ENCODE measurements at places on chromosomes 3 and 15. TPM values are rescaled to one million over a fixed set of nuclear protein-coding genes. Genes with fewer than 3 reads are reported as not detected.

WDR93 gene
- total RNA-seq = 8.1 TPM

HYKK gene
- total RNA-seq = 5.9 TPM

DNA sequence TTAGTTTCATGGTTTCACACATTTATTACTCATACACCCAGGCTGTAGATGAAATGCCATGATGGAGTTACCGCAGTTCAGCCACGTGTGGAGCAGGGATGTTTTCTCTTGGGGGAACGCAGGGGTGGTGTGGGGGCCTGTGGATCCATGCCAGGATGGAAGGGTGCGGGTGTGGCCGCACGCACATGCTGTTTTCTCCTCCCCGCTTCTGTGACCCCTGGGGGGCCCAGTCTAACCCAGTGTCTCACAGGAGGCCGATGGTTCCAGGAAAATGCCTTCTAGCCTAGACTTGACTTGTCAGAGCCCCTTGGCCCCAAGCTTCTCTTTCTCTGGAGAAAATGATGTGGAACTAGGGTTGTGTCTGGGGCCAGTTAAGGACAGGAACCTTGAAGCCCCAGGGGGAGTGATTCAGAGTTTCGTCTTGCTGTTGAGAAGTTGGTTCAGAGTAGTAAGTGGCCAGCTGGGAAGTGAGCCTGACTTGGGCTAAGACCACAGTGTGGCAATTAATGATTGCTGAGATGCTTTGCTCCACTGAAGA is 240.4 kb upstream of the BHLHE40 start:
- H3K36me3 ChIP-seq = no peaks in the 10 kb centered on the region
- no peak overlapping the region for H3K27ac ChIP-seq
- no peak overlapping the region for H3K4me3 ChIP-seq
- no peaks in the 10 kb centered on the region for H3K27me3 ChIP-seq
- no peak for DNase-seq

DNA sequence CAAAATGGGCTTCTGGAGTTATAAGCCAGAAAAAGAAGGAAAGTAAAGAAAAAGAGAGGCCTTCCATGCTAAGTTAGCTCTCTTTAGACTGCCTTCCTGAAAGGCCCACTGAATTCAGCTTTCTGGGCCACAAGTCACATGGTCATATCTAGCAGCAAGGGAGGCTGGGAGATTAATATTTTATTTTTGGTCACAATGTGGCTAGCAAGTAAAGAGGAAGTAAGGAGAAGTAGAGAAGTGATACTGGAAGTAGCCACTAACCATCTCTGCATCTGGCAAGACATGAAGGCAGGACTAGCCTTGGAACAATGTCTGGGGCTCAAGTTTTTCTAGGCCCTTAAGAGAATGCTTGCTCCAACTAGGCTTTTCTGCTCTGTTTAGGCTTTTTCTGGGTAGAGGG is 81.8 kb upstream of the UBE2E1 start:
- no peak overlapping the region for H3K4me3 ChIP-seq
- no peak for DNase-seq
- no peaks in the 10 kb centered on the region for H3K27me3 ChIP-seq
- no peak overlapping the region for H3K27ac ChIP-seq
- H3K36me3 ChIP-seq = no peaks in the 10 kb centered on the region

COL6A6 gene
- total RNA-seq = 1.7 TPM

DNA sequence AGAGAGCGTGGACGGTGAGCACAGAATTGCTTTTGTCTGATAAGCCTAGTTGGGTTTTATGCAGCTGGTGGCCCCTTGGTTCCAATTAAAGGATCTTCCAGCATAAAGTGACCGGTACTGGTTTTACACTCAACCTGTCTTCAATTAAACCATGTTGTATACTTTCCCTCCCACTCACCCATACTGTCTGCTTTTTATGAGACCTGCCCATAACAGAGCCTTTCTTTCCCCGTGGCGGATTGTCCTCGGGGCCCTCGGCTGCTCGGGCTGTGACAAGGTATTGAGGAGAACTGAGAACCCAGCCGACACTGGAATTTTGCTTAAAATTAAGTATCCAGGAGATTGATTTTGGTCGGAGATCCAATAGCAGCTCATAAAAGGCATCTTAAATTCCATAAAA is 98.4 kb downstream of the TMEM266 start:
- no peak for DNase-seq
- no peaks in the 10 kb centered on the region for H3K36me3 ChIP-seq
- H3K27ac ChIP-seq = no peak overlapping the region
- no peak overlapping the region for H3K4me3 ChIP-seq
- no peaks in the 10 kb centered on the region for H3K27me3 ChIP-seq

GRCh38 chr3:182485301-182485700 is 308.0 kb upstream of the ATP11B start:
- no peaks in the 10 kb centered on the region for H3K4me1 ChIP-seq
- H3K4me3 ChIP-seq = no peak overlapping the region
- H3K27ac ChIP-seq = no peak overlapping the region

MYLK gene
- total RNA-seq = 168 TPM

- H3K4me1 ChIP-seq = peaks cover 6% of the 10 kb centered on the region
- no peaks in the 10 kb centered on the region for H3K36me3 ChIP-seq
- no peak overlapping the region for H3K4me3 ChIP-seq
- no peak for DNase-seq
- H3K27me3 ChIP-seq = no peaks in the 10 kb centered on the region
Observed at GRCh38 chr3:193388361-193388760, 9.8 kb upstream of the ATP13A5 start.

MYO5A gene
- 35.5 TPM for total RNA-seq

GRCh38 chr15:66503780-66504562 is 684 bp downstream of the RPL4 start:
- DNase-seq = peak; percentile 12
- no peaks in the 10 kb centered on the region for H3K36me3 ChIP-seq
- H3K27me3 ChIP-seq = no peaks in the 10 kb centered on the region
- H3K27ac ChIP-seq = peak overlapping the region; percentile 94
- H3K4me1 ChIP-seq = peaks cover 12% of the 10 kb centered on the region
- peak overlapping the region; percentile 88 for H3K4me3 ChIP-seq

GRCh38 chr3:20930034-20930433 is 744.0 kb upstream of the SGO1 start:
- no peak overlapping the region for H3K4me3 ChIP-seq
- H3K27ac ChIP-seq = no peak overlapping the region
- H3K27me3 ChIP-seq = no peaks in the 10 kb centered on the region
- no peaks in the 10 kb centered on the region for H3K4me1 ChIP-seq
- no peaks in the 10 kb centered on the region for H3K36me3 ChIP-seq
- peak; percentile 35 for DNase-seq

DNA sequence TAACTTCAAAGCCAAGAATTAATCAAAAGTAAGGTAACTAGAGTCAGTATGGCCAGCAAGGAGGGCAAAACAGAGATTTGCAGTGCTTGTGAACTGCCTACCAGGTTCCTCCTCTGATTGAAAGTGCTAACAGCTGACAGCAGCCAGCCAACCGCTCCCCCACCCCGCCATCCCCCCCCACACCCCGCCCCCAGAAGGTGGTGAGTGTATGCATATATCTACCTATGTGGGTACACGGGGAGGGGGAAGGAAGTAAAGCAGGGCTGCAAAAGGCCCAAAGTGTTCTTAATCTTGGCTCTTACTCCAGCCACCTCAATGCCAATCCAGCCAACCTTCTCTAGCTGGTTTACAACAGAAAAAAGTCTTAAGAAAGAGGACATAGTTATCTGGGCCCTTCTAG is 50.7 kb downstream of the RAF1 start:
- no peaks in the 10 kb centered on the region for H3K36me3 ChIP-seq
- no peak overlapping the region for H3K27ac ChIP-seq
- H3K4me3 ChIP-seq = no peak overlapping the region
- no peaks in the 10 kb centered on the region for H3K27me3 ChIP-seq

GRCh38 chr3:65330072-65330471 is 642.3 kb upstream of the ADAMTS9 start:
- H3K36me3 ChIP-seq = no peaks in the 10 kb centered on the region
- H3K4me1 ChIP-seq = no peaks in the 10 kb centered on the region
- DNase-seq = no peak
- H3K4me3 ChIP-seq = no peak overlapping the region
- H3K27me3 ChIP-seq = no peaks in the 10 kb centered on the region

CAPN7 gene
- total RNA-seq = 94.7 TPM

- peak within 1 kb of the TSS; percentile 45 for H3K4me3 ChIP-seq
- H3K27ac ChIP-seq = no peak within 1 kb of the TSS
- no peaks in the 10 kb centered on the region for H3K36me3 ChIP-seq
Observed at GRCh38 chr3:45145681-45146614, at the start of gene CDCP1. Gene CDCP1, minus strand, starts transcription at chr3:45146378. Its CDS starts 91 bp downstream, at chr3:45146287.

NEDD4 gene
- 8.3 TPM for total RNA-seq

DNA sequence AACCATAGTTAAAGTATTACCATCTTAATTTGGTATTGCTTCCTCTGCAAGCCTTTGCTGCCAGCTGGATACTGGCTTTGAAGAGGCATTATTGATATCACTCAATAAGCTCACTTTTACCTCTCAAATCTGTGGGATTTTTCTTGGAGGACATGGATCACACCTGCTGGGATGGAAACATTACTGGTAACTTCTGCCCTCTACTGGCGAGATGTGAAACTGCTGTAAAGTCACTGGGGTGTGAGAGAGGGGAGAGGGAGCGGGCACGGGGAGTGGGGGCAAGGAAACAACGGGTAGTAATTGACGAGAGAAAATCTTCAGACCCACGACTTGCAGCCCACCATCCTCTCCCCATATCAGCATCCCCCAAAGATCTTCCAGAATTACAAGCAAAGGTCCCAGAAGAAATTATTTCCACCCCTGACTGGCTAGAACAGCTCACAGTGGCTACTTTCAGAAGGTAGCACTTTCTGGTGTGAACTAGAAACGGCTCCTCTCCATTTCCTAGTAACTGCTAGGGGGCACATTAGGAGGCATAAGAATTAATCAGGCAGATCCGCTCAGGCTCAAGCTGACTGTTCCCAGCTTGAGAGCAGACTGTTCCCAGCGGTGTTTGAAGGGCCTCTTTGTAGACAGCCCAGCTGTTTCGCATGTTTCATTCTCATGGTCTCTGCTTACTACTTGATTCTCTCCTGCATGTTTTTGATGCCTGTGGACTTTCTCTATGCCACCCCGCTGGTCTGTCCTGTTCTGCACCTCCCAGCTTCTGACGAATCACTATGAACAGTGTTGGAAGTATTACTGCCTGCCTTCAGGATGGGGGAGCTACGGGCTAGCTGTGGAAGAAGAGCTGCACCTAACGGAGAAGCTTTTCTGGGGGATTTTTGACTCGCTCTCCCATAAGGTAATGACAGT is 230.4 kb upstream of the CHRM5 start:
- H3K4me3 ChIP-seq = no peak overlapping the region
- no peaks in the 10 kb centered on the region for H3K4me1 ChIP-seq
- no peaks in the 10 kb centered on the region for H3K36me3 ChIP-seq
- no peak overlapping the region for H3K27ac ChIP-seq

DNA sequence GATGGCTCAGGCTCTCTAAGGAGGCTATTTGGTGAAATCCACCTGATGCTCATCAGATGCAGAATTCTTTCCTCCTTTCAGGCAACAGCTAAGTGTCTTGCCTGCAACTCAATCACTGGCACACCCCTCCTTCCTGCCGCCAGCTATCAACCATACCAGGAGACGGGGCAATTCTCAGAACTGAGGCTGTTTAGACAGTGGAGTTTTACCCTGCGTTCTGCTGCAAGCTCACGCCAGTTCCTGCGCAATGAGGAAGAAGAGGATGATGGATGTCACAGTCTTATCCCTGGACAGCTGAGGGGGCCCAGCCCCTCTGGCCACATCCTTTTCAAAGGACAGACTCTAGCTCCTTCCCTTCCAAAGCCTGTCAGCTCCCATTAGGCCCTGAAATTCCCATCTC is 7.0 kb upstream of the MANF start:
- H3K4me1 ChIP-seq = no peaks in the 10 kb centered on the region
- no peak overlapping the region for H3K4me3 ChIP-seq
- no peak for DNase-seq
- H3K36me3 ChIP-seq = no peaks in the 10 kb centered on the region
- no peaks in the 10 kb centered on the region for H3K27me3 ChIP-seq

- DNase-seq = no peak
- no peak overlapping the region for H3K4me3 ChIP-seq
- H3K27ac ChIP-seq = no peak overlapping the region
- H3K36me3 ChIP-seq = no peaks in the 10 kb centered on the region
- H3K27me3 ChIP-seq = no peaks in the 10 kb centered on the region
Observed at GRCh38 chr15:36899696-36900095, 200.7 kb downstream of the MEIS2 start.

- H3K4me1 ChIP-seq = no peaks in the 10 kb centered on the region
- no peak overlapping the region for H3K27ac ChIP-seq
- DNase-seq = no peak
- no peaks in the 10 kb centered on the region for H3K36me3 ChIP-seq
Observed at GRCh38 chr3:107633327-107634098, 110.8 kb downstream of the BBX start.

- no peaks in the 10 kb centered on the region for H3K36me3 ChIP-seq
- peaks cover 2% of the 10 kb centered on the region for H3K4me1 ChIP-seq
Observed at GRCh38 chr3:44584646-44585501, at the start of gene ZNF660. Gene ZNF660, plus strand, starts transcription at chr3:44584964. Its CDS starts 9,230 bp downstream, at chr3:44594194.

- H3K36me3 ChIP-seq = no peaks in the 10 kb centered on the region
- H3K4me1 ChIP-seq = no peaks in the 10 kb centered on the region
- no peak overlapping the region for H3K27ac ChIP-seq
- no peaks in the 10 kb centered on the region for H3K27me3 ChIP-seq
Observed at GRCh38 chr3:191268737-191269136, 60.5 kb upstream of the CCDC50 start.

SLC24A5 gene
- 0.63 TPM for total RNA-seq

DNA sequence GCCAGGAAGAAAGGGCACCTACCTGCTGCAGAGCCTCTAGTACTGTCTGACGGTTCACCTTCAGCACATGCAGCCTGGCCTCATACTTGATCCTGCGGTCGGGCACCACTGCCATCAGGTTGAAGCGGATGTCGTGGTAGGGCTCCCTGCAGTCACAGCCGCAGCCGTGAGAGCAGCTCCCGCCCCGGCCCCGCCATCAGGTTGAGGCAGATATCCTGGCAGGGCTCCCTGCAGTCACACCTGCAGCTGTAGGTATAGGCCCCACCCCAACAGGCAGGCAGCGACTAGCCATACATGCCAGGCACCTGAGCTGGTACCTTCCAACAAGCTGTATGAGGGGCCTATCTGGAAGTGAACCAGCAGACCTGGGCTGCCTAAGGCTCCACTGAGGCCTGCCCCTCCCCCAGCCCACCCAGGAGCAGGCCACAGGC is 38.7 kb downstream of the SEMA3G start:
- no peak for DNase-seq
- peaks cover 13% of the 10 kb centered on the region for H3K4me1 ChIP-seq
- H3K4me3 ChIP-seq = no peak overlapping the region
- H3K36me3 ChIP-seq = no peaks in the 10 kb centered on the region
- no peak overlapping the region for H3K27ac ChIP-seq

GRCh38 chr15:71660501-71660900 is 149.9 kb upstream of the NR2E3 start:
- H3K4me3 ChIP-seq = no peak overlapping the region
- no peaks in the 10 kb centered on the region for H3K36me3 ChIP-seq
- no peaks in the 10 kb centered on the region for H3K27me3 ChIP-seq
- no peak overlapping the region for H3K27ac ChIP-seq

GRCh38 chr3:46022909-46023785 is 4.1 kb downstream of the XCR1 start:
- H3K4me3 ChIP-seq = peak overlapping the region; percentile 54
- no peaks in the 10 kb centered on the region for H3K27me3 ChIP-seq
- no peaks in the 10 kb centered on the region for H3K4me1 ChIP-seq
- DNase-seq = peak; percentile 48
- no peak overlapping the region for H3K27ac ChIP-seq

SCAANT1 gene
- not detected for total RNA-seq

- H3K27ac ChIP-seq = no peak overlapping the region
- DNase-seq = no peak
- no peaks in the 10 kb centered on the region for H3K27me3 ChIP-seq
- no peak overlapping the region for H3K4me3 ChIP-seq
- no peaks in the 10 kb centered on the region for H3K36me3 ChIP-seq
- no peaks in the 10 kb centered on the region for H3K4me1 ChIP-seq
Observed at GRCh38 chr3:71258526-71258925, 325.0 kb downstream of the FOXP1 start.

C15orf62 gene
- total RNA-seq = not detected
